ENCODE measurements at places on chromosomes 3 and 15. TPM values are rescaled to one million over a fixed set of nuclear protein-coding genes. Genes with fewer than 3 reads are reported as not detected.
A peak's percentile ranks its signal among the peaks of the same experiment; 100 is the strongest.

DNA sequence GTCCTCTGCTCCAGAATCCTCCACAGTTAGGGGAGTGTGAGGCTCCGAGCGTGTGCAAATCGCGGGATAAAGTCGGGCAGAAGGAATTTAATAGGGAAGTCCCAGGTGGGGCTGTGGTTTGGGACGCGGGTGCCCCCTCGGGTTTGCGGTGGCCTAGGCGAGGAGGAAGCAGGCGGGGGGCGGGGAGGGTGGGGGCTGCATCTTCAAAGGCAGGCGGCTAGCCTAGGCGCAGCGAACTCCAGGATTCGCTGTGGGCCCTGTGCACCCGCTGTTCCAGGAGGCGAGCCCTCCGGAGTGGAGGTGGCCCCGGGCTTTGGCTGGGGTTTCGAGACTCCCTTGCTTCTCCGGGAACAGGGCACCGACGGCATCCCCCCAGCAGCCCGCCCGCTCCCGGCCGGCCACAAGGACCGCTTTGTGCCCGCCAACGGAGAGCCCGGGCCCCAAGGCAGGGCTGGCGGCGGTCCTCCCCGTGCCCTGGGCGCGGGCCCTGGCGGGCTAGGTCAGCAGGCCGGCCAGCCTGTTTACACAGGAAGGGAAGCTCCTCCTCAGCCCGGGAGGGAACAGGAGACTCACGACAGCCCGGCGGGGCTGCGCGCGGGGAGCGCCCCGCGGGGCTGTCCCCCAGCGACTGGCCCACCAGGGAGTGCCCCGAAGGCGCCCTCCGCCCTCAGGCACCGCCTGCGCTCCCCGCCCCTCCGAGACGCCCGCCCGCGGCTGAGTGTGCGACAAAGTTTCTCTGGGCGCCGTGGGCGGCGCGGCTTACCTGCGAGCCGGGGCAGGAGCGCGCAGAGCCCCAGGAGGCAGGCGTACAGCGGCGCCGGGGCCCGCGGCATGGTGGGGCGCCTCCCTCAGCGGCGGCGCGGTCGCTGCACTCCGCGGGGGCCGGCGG lies 753 bp downstream of the ITGB5 start:
- DNase-seq: peak; percentile 82
- H3K27ac ChIP-seq: peak overlapping the region; percentile 87
- H3K27me3 ChIP-seq: no peaks in the 10 kb centered on the region
- H3K36me3 ChIP-seq: no peaks in the 10 kb centered on the region
- peak overlapping the region; percentile 79 for H3K4me3 ChIP-seq
- H3K4me1 ChIP-seq: no peaks in the 10 kb centered on the region

- H3K27me3 ChIP-seq: no peaks in the 10 kb centered on the region
- no peak overlapping the region for H3K27ac ChIP-seq
- DNase-seq: peak; percentile 34
- no peaks in the 10 kb centered on the region for H3K4me1 ChIP-seq
These were observed 66.4 kb upstream of the TJP1 start for GRCh38 chr15:29888646-29889045.

DNA sequence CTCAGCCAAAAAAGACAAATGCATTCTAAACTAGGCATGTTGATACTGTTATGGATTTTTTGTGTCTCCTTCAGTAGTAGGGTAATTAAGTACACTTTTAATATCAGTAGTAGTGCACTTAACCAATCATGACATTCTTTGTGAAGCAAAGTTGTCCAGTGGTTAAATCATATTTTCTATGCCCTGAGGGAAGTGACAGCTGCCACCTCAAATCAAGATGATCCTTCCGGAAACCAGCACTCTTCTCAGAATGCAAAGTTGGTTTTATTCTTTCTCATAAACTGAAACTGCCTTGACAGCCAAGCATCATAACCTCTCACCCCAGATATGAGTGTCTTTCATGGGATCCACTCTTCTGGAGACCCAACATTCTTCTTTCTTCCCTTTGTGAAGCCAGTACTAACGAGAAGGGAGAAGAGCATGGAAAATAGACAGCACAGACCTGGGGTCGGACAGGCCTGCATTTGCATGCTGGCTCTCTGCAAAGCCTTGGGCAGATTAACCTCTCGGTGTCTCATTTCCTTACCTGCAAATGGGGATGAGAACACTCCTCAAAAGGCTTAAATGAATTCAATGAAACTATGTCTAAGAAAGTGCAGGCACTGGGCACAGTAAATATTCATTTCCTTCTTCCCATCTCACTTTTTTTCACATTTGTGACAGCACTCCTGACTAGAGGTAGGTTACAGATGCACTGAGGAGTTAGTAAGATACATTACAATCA lies 13.2 kb downstream of the AAGAB start:
- no peaks in the 10 kb centered on the region for H3K27me3 ChIP-seq
- no peak overlapping the region for H3K4me3 ChIP-seq
- H3K27ac ChIP-seq: no peak overlapping the region
- DNase-seq: no peak
- H3K4me1 ChIP-seq: no peaks in the 10 kb centered on the region
- H3K36me3 ChIP-seq: no peaks in the 10 kb centered on the region

DNA sequence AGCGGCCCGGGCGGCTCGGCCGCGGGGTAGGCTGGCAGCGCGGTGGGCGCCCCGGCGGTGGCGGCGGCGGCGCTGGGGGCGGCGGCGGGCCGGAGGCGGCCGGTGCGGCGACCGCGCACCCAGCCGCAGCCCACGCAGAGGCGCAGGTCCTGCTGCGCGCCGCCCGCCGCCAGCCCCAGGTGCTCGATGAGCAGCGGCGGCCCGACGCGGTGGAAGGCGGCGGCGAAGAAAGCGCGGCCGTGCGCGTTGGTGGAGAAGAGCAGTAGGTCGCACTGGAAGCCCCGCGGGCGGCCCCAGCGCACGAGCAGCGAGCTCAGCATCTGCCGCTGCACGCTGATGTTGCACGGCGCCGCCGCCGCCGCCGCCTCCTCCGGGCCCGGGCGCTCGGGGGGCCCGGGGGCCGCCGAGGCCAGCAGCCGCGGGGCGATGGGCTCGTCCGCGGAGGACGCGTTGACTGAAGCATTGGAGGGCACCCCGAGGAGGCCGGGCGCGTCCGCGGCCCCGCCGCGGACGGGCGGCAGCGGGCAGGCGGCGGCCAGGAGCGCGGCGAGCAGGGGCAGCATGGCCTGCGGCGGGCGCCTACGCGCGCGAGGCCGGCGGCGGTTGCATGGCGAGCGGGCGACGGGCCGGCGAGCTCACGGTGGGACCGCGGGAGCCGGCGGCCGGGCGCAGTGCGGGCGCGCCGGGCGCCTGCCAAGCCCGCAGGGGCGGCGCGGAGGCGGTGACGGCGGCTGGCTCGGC lies 452 bp downstream of the TMEM158 start:
- H3K27ac ChIP-seq: no peak overlapping the region
- DNase-seq: peak; percentile 32
- no peaks in the 10 kb centered on the region for H3K36me3 ChIP-seq
- peaks cover 8% of the 10 kb centered on the region for H3K27me3 ChIP-seq
- H3K4me1 ChIP-seq: no peaks in the 10 kb centered on the region

DNA sequence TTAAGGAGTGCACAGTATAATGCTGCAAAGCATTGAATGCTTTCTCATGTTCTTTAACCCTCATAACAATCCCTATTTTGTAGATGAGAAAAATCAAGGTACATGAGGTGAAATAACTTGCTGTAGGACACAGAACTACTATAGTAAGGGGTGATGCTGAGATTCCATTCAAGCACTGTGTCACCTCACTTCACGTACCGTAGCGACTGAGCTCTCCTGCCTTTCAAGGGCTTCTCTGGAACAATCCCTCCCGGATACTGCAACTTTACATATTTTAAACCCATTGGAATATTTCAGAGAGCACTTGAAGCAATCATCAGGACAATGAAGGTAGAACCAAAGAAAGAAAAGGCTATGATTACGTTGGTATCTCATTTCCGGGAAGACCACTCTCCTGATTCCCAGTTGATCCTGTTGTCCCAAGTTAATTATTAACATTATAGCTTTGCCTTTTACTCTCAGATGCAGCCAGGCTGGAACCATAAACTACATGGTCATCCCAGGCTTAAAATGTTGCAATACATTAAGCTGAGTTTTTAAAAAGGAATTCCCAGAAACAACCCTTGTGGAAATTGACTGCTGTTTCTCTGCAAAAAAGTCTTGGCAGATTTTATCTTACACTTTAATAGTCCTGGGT lies 252.2 kb upstream of the IGF1R start:
- no peak overlapping the region for H3K27ac ChIP-seq
- no peaks in the 10 kb centered on the region for H3K36me3 ChIP-seq
- H3K4me3 ChIP-seq: no peak overlapping the region
- peak; percentile 39 for DNase-seq
- H3K4me1 ChIP-seq: no peaks in the 10 kb centered on the region
- H3K27me3 ChIP-seq: no peaks in the 10 kb centered on the region

DNA sequence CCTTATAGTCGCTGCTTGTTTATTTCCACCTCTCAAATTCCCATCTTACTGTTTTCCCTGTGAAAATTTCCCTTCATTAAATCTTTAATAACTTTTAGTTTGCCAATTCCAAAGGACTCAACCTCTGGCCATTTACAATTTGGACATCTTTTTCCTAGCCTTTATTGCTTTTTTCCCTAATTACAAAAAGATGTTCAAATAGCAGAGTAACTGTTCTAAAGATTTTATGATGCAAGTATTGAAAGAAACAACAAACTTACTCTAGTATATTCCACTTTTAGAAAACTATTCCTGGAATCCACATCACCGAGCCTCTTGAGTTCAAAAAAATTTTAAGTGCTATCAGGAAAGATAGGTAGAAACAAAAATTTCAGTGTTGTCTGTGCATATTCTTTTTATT lies 174.1 kb upstream of the UBE2E2 start:
- no peaks in the 10 kb centered on the region for H3K27me3 ChIP-seq
- no peaks in the 10 kb centered on the region for H3K4me1 ChIP-seq
- no peaks in the 10 kb centered on the region for H3K36me3 ChIP-seq
- H3K27ac ChIP-seq: no peak overlapping the region

DNA sequence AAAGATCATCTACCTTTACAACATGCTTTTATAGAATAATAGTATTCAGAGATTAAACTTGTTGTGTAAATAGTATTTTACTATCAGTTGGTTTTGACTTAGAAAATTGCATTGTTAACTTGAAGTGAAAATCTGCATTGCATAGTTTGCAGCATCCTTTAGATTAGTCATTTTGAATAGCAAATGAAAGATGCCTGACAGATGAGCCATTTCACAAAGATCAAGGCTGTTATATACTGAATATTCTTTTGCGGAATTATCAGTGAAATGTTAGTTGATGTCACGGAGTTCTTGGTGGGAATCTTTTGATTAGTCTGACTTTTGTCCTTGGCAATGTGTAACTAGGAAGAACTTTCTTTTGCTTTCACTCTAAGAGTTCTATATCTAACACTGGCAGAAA lies 24.5 kb downstream of the RSRC1 start:
- no peak overlapping the region for H3K27ac ChIP-seq
- no peaks in the 10 kb centered on the region for H3K4me1 ChIP-seq
- H3K36me3 ChIP-seq: no peaks in the 10 kb centered on the region
- H3K27me3 ChIP-seq: no peaks in the 10 kb centered on the region

GRCh38 chr3:79286882-79287281 lies 480.9 kb downstream of the ROBO1 start:
- no peak for DNase-seq
- H3K4me3 ChIP-seq: no peak overlapping the region
- H3K36me3 ChIP-seq: no peaks in the 10 kb centered on the region
- H3K27me3 ChIP-seq: no peaks in the 10 kb centered on the region

DNA sequence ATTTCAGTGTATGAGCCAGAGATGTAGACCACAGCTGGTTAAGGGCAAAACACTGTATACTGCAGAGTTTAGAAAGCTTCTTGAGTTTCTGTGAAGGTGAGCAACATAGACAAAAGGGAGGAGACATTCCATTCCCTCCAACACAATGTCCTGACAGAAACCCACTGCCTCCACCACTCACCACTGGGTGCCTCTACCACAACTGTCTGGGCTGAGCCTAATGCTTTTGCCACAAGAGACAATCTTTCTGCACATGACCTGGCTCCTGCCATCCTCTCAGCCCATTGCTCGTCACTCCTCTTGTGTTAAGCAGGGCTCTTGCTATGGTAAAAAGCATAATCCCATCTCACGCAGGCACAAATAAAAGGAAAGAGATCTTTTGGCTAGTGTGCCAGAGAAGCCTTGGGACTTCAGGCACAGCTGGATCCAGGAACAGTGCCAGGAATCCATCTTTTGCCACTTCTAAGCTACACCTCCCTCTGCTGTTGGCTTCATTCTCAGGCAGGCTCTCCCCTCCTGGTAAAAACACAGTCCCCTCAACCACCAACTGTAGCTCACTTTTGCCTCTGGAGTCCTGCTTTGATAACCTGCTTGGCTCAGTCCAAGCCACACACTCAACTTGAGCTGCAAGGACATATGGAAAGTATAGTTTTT lies 140.6 kb upstream of the PRR20G start:
- peaks cover 2% of the 10 kb centered on the region for H3K27me3 ChIP-seq
- no peak for DNase-seq
- no peaks in the 10 kb centered on the region for H3K36me3 ChIP-seq
- H3K27ac ChIP-seq: no peak overlapping the region
- no peaks in the 10 kb centered on the region for H3K4me1 ChIP-seq

DNA sequence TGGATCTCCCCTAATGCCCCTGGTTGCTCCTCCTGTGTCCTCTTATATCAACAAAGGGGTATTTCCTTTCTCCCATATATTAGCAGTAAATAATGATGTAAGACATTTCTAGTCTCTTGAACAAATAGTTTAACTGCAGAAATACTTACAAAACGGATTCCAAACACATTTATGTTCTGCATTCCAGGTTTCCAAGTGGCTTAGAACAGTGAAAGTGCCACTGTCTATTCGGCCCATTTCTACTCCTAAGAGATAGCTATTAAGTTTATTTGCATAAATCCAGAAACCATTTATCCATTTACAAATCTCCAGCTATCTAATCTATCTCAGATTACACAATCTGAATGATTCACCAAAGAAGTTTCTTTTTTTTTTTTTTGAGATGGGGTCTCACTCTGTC lies 55.8 kb upstream of the FRMD4B start:
- H3K36me3 ChIP-seq: no peaks in the 10 kb centered on the region
- H3K4me3 ChIP-seq: no peak overlapping the region
- no peak for DNase-seq

CCR8 gene
- 0.19 TPM for total RNA-seq

CASR gene
- 72.8 TPM for total RNA-seq

TRH gene
- total RNA-seq: not detected

PROS1 gene
- 56.2 TPM for total RNA-seq
